Stimulated activated CD4-positive, alpha-beta T cell treated with anti-CD3 and anti-CD28 coated beads, Interleukin-12 subunit alpha, Interleukin-12 subunit beta, amount 100 ng/mL, for 48 hours (primary cell): ENCODE measurements at places on chromosomes 3 and 15.

GRCh38 chr15:83477172-83477807 lies 30.1 kb downstream of the SH3GL3 start:
- no peak for DNase-seq

DNA sequence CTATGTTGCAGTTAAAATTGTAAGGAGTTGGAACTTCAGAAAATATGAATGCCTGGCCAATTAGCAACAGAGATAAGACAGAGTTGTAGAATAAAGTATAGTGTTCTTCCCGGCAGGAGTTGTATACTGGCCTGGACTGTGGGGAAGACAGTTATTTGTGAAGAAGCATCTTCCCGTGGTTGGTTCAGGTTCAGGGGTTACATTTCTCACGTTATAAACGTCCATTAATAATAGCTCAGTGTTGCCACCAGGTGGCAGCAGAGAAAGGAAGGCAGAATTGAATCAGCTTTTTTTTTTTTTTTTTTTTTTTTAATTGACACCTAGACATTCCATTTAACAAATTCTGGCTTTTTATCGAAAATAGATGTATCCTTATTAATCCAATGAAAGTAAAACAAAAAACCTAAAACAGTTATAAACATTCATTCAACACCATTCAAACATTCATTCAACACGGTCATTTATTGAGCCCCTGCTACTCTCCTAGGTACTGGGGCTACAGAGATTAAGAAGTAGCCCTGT lies 66.4 kb upstream of the NR2E3 start:
- DNase-seq = no peak

DNA sequence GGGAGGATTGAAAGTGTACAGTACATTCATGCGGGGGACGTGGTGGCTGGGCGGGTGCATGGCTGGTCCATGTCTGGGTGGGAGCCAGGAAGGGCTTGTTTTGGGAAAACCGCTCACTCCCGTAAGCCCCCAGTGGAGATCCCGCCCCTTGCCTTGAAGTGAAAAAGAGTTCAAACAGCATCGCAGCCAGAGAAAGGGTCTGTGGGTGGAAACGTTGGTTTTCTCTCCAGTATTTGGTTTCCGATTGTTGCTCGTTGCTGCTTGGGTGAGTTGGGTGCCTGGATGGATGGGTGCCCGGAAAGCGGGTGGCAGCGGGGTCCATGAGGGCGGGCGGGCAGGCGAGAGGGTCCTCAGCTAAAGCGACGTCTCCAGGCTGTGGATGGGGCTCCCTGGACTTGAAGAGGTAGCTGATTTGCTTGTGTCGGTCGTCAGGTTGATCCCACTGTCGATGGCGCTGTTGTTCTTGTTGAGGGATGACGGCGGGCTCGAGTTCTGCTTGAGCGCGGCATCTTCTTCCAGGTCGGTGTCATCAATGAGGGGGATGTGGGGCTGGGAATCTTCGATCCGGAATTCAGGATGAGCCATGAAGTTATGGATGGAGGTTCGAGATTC lies 7.7 kb upstream of the SEC13 start:
- no peak for DNase-seq

- no peak for DNase-seq
Measured at GRCh38 chr3:177710506-177710905, 513.2 kb upstream of the TBL1XR1 start.

GRCh38 chr3:119530456-119530855 lies 29.0 kb downstream of the CD80 start:
- no peak for DNase-seq

GRCh38 chr15:81182031-81182755 lies 14.5 kb upstream of the IL16 start:
- DNase-seq = no peak

- DNase-seq = no peak
Measured at GRCh38 chr15:57036352-57036751, 117.9 kb downstream of the TCF12 start.

- DNase-seq = no peak
Measured at GRCh38 chr3:182435860-182436259, 357.4 kb upstream of the ATP11B start.

GRCh38 chr3:178707311-178708031 lies 171.2 kb downstream of the KCNMB2 start:
- DNase-seq = no peak

DNA sequence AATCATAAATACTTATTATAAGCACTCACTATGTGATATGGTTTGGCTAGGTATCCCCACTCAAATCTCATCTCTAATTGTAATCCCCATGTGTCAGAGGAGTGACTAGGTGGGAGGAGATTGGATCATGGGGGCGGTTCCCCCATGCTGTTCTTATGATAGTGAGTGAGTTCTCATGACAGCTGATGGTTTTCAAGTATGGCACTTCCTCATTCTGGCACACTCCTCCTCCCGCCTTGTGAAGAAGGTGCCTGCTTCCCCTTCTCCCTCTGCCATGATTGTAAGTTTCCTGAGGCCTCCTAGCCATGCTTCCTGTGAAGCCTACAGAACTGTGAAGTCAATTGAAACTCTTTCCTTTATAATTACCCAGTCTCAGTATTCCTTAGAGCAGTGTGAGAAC lies 53.3 kb upstream of the CHMP2B start:
- DNase-seq = no peak

- no peak for DNase-seq
Measured at GRCh38 chr3:36362216-36362615, 18.1 kb upstream of the STAC start.

- no peak for DNase-seq
Measured at GRCh38 chr15:45821390-45821789, 186.6 kb downstream of the SQOR start.

GRCh38 chr3:49161808-49162530 lies 4.2 kb downstream of the CCDC71 start:
- no peak for DNase-seq

DNA sequence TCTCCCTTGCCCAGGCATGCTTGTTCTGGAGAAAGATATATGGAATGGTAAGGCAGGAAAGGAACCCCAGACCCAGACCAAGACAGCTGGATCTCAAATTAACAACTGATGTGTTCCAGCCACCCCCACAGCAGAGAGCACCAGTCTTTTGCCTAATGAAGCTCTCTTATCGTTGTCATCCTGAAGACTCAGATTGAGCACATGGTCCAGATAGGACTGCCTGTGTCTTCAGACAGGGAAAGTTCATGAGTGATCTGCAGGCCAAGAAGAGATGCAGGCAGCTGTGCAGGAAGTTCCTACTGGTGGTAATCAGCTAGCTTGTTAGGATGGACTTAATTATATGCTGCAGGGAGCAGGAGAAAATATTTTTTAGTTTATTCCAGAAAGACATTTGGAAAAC lies 53.3 kb downstream of the PPP2R3A start:
- DNase-seq = no peak

DNA sequence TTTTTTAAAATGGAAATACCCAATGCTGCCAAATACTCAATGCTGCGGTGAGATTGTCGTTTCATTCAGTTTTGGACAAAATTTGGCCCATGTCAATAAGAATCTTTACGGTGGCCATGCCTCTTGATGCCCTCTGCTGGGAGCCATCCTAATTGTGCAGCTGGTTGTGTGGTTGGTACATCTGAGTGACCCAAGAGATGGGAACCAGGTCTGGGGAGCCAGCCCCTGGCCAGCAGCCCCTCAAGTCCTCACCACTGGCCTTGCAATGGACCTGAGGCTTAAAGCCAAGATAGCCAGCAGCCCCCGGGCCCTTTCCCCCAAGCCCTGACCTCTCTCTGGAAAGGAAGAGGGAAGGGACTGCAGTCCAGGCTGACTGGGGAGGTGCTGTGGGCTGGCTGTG lies 36.4 kb upstream of the ESYT3 start:
- DNase-seq = no peak

DNA sequence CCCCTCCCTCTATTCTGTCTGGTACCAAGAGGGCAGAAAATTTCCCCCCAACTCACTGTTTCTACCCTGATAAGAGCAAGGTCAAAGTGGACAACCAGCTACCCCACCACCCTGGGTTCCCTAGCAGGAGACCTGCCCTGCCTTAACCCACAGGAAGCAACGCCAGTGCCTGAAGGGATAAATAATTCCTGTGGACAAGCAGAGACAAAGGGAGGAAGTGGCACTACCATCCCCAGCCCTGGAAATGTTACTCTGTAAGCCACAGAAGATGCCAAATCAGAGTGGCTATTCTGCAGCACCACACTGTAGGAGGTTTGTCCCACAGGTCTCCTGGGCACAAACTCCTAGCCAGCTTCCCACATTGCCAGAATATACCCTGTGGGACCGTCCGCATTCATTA lies 80.1 kb downstream of the DNAH12 start:
- DNase-seq = no peak

DNA sequence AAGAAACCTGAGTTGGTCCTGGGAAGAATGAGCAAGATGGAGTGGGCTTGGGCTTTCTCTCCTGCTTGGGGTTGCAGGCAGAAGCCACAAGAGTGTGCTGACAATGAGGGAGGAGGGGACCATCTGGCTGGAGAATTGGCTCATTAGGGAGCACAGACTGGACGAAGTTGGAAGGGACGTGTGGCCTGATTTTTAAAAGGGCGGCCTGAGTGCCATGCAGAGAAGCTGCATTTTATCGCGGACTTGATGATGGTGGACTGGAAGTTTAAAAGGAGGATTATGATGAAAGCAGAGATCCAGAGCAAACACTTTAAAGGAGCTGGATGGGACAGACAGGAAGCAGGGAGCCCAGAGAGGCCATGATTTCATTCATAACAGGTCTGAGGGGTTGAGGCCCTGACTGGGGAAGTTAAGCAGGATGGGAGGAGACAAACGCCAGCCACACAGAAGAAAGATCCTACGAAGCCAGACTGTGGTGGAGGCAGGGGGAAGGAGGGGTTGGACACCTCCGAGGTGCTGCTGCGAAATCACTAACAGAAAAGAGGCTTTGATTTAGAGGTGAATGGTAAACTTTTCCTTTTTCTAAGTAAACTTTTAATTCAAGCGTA lies 23.6 kb downstream of the TLNRD1 start:
- no peak for DNase-seq

GRCh38 chr3:159616234-159616825 lies 372.3 kb upstream of the IL12A start:
- no peak for DNase-seq

DNA sequence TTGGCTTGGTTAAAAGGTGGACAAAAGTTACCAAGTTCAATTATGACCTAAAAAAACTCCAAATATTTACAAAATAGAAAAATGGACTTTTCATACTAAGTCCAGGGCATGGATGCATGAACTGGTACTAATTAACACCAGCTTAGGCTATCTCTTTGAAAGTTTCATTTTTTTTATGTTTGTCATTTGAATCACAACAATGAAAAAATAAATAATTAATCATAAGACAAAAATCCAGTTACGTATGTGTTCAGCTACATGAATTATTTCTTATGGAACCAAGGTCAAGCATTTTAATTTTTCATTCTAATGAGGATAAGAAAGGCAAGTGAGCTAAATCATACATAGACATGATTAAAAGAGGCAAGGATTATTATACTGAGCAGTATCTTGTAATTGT lies 23.7 kb upstream of the STRIT1 start:
- no peak for DNase-seq

- DNase-seq = no peak
Measured at GRCh38 chr3:171468296-171468906, 8.2 kb upstream of the TNIK start.

DNA sequence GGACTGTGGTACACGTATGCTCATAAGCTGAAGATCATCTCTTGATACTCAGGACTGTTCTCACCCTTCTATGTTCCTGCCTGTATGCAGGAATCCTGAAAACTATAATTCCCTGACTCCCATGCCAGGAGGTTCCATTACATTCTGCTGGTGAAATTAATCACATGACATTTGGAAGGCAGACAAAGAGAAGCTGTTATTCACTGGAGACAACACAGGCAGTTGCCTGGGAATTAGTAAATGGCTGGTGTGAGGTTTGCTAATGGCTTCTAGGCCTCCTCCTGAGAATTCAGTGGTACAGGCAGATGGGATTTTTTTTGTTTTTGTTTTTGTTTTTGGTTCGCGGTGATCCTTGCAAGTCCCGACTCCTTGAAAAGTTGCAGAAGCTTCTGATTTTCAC lies 91.4 kb downstream of the CTNNB1 start:
- no peak for DNase-seq

DNA sequence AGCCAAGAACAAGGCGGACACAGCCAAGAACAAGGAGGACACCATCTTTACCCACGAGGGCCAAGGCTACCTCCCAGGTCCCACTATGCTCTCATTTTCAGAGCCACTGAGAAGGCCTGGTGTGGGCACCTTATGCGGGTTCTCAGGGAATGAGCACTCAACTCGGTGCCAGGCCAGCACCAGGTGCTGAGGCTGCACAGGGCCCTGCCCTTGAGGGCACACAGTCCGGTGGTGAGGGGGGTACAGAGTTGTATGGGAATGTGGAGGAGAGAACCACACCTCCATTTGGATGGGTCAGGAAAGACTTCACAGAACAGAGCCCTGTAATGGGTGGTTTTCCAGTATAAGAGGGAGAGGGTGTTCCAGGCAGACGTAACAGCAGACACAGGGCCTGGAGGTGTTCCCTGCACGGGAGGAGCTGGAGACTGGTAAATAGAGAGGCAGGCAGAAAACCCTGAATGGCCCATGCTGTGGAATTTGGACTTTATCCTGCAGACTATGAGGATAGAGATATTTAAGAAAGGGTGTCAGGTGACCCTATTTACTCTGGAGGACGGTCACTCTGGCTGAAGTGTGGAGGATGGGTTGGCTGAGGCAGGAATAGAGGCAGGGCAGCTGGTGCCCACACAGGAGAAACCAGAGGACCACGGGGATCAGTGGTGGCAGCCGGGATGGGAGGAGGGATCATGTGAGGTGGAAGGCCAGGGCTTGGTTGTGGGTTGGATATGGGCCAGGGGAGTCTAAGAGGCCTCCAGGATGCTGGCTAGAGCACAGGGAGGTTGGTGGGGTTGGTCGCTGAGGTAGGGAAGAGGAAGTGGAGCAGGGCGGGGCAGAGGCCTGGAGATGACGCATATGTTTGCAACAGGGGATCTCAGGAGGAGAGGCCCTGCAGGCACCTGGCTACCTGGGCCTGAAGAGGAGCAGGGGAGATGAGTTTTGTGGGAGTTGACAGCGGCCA lies 34.6 kb downstream of the CRABP1 start:
- no peak for DNase-seq

GRCh38 chr3:182716114-182716688 lies 77.1 kb upstream of the ATP11B start:
- DNase-seq = no peak

DNA sequence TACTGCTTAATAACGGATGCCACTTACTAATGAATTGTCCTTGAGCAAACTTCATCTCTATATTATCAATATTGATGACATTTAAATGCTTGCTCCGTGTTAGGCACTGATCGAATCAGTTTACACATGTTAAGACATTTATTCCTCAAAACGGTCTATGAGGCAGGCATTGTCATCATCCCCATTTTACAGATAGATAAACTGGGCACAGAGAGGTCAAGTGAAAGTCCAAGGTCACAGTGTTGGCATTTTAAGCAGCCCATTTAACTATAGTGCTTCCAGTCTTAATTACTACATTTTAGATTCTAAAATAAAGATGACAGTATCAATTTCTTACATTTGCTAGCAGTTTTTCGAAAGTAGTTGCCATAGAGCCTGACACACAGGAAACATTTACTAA lies 966 bp upstream of the ABI3BP start:
- no peak for DNase-seq

DNA sequence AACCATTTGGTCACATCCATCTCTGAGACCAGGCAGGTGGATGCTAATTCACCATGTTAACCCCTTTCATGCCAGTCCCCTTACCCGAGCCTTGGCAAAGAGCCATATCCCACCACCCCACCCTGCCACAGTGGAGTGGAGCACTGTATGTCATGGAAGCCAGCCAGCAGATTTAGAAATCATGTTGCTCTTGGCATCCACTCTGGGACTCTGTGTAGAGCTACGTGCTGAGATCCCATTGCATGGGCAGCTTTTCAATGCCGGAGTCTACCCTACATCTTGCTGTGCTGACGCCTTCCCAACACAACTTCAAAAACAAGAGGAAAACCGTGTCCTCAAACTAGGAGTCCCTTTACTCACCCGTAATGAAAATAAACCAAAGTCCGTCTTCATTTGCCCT lies 131.0 kb downstream of the NTRK3 start:
- no peak for DNase-seq
